B cell (primary cell): ENCODE measurements at places on chromosomes 11 and 22. TPM values are rescaled to one million over a fixed set of nuclear protein-coding genes. Genes with fewer than 3 reads are reported as not detected.

The ADAMTS8 gene
- not detected in 2 replicates for total RNA-seq

The OR52A1 gene
- total RNA-seq: not detected in 2 replicates

The CNIH2 gene
- 1.5 and 2.0 TPM in 2 replicates for total RNA-seq

The ZP1 gene
- total RNA-seq: not detected in 2 replicates

The SUSD2 gene
- 0.30 and 0.44 TPM in 2 replicates for total RNA-seq

The RFPL1 gene
- total RNA-seq: not detected in 2 replicates

The LRRC32 gene
- total RNA-seq: 1.0 and 1.4 TPM in 2 replicates

The PANX3 gene
- total RNA-seq: not detected in 2 replicates

- DNase-seq: no peak
- no peak overlapping the region for H3K27ac ChIP-seq
- no peak overlapping the region for H3K4me3 ChIP-seq
These were observed 73.5 kb downstream of the SC5D start for GRCh38 chr11:121366038-121366437.

DNA sequence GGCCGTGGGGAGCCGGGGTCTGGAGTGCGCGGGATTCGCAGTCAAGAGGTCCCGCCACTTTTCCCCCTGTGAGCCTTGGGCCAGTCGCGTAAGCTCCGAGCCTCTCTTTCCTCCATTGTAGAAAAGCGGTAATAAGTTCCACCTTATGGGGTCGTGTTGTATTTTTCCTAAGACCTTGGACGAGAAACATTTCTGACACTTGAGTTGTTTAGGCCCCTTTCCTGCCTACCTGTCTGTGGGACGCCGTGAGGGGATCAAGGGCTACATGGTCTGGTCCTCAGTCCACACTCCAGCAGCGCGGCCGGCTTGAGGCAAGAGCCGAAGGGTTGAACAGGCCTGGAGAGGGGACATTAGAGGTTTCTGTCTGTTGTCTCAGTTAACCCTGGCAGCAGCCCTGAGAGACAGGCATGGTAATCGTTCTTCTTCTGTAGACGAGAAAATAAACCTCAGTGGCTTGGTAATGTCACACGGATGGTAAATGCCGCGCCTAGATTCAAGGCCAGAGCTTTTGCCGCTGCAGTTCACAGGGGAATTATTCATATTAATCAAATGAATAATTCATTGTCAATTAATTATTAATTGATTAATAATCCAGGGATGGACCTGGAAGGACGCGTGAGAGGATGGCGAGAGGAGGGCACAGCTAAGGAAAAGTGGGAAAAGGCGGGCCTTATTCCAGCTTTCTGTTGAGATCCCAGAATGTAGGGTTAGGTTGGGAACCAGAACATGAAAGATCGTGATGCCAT lies 545 bp downstream of the FEN1 start:
- no peak for DNase-seq
- H3K27ac ChIP-seq: peak overlapping the region; percentile 92
- H3K4me1 ChIP-seq: peaks cover 23% of the 10 kb centered on the region
- H3K4me3 ChIP-seq: peak overlapping the region; percentile 94
- H3K27me3 ChIP-seq: no peaks in the 10 kb centered on the region
- peaks cover 28% of the 10 kb centered on the region for H3K36me3 ChIP-seq

DNA sequence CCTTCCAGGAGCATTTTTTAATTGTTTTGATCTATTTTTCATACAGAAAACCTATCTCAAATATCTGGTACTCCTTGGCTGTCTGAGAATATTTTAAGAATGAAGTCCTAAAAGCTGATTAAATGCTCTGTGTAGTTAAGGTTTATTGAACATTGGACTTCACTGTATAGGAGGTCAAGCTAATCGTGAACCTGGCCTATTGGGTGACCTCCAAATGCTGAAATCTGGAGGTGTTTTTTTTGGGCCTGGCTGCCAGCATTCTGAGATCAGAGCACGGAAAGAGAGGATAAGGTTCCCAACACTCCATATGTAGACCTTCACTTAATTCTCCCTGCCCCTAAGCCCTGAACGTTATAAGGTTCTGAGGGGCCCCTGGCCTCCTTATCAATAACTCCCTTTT lies 8.3 kb downstream of the IL17RA start:
- no peak overlapping the region for H3K4me3 ChIP-seq
- H3K36me3 ChIP-seq: no peaks in the 10 kb centered on the region
- H3K27me3 ChIP-seq: no peaks in the 10 kb centered on the region
- peaks cover 17% of the 10 kb centered on the region for H3K4me1 ChIP-seq

DNA sequence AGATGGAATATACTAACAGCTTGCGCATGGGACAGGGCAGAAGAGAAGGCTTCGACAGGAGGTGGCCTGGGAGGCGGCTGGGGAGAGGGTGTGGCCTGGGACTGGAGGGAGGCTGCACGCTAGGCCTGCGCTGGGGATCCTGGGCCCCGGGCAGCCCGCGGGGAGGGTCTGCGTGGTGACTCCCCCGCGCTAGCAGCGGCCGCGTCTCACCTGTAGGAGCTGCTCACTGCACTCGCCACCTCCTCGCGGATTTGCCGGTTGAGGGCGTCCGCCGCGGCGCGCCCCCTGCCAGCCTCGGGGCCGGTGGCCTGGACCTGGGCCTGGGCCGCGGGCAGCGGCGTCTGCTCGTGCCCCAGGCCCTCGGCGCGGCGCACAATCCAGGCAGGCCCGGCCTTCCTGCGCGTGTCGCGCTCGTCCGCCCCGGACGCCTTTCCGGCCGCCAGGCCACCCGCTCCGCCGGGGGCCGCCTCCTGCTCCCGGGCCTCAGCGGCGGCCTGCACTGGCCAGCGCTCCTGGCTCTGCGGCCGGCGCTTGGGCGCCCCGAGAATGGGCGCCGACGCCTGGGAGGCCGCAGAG lies 1.5 kb downstream of the MAP6 start:
- H3K27ac ChIP-seq: no peak overlapping the region
- H3K4me3 ChIP-seq: no peak overlapping the region
- DNase-seq: peak; percentile 47
- peaks cover 16% of the 10 kb centered on the region for H3K4me1 ChIP-seq
- no peaks in the 10 kb centered on the region for H3K27me3 ChIP-seq

DNA sequence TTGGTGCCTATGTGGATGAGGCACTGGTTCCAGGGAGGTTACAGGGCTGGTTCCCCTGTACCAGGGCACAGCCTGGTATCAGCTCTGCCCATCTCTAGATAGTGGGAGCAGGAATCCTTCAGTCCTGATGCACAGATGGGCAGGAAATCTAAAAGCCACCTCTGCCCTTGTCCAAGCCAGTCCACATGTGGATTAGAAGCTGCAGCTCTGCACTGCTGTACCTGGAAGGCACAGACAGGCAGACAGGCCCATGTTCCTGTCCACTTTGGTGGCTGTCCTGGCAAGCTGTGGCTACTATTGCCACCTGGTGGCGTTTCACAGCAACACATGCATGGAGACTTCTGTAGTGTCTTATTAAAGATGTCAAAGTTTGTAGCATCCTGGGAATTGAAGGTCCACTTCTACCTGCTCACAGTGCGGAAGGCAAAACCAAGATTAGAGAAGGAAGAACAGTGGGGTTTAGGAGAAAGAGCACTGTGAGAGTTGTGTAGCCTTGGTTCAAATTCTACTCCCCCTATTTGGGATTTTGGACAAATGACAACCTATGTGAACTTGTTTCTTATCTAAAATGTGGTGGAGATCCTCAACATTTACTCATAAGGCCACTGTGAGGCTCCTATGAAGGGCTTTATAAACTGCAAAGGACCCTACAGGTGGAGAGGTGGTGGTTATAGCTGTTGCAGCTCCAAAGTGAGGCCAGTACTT lies 30.1 kb downstream of the NAV2 start:
- DNase-seq: peak; percentile 54
- no peaks in the 10 kb centered on the region for H3K4me1 ChIP-seq
- H3K27ac ChIP-seq: no peak overlapping the region
- H3K4me3 ChIP-seq: no peak overlapping the region
- no peaks in the 10 kb centered on the region for H3K36me3 ChIP-seq

GRCh38 chr11:110098645-110099044 lies 5.5 kb downstream of the ZC3H12C start:
- H3K4me1 ChIP-seq: peaks cover 5% of the 10 kb centered on the region
- H3K36me3 ChIP-seq: no peaks in the 10 kb centered on the region
- peaks cover 37% of the 10 kb centered on the region for H3K27me3 ChIP-seq

DNA sequence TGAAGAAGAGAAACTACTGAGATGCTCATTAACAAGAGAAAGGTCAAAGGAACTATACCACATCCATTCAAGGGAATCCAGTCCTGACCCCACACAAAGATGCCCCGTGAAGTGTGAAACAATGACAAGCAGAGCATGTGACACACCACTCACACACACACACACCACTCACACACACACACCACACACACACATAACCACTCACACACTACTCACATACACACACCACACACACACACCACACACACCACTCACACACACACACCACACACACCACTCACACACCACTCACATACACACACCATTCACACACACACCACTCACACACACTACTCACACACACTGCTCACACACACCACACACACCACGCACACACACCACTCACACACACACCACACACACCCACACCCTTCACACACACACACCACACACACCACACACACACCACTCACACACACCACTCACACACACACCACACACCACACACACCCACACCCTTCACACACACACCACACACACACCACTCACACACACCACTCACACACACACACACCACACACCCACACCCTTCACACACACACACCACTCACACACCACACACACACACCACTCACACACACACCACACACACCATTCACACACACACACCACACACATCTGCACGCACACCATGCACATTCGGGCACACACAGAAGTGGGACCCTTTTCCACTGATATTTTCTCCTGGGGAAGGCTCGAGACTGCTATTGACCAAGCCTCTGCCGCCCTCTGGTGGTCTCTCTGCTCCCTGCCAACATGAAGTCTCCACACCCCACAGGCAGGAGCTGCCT lies 32.0 kb upstream of the COMT start:
- DNase-seq: peak; percentile 83
- H3K36me3 ChIP-seq: peaks cover 1% of the 10 kb centered on the region
- no peak overlapping the region for H3K27ac ChIP-seq
- no peaks in the 10 kb centered on the region for H3K4me1 ChIP-seq
- no peaks in the 10 kb centered on the region for H3K27me3 ChIP-seq

DNA sequence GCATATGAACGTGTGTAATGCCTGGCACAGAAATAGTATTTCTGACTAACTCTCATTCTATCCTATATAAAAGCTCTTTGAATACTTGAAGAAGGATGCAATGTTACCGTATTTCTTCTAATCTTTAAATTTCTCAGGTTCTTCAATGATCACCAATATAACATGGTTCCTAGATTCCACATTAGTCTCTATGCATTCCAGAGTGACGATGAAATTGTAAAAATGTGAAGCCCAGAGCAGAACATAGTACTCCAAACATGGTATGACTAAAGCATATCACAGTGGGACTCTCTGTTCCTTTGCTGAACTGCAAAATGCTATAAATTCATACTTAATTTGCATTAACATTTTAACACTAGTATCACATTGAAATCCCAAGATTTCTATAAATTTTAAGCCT lies 877.6 kb upstream of the CHORDC1 start:
- H3K36me3 ChIP-seq: no peaks in the 10 kb centered on the region
- DNase-seq: no peak
- H3K4me3 ChIP-seq: no peak overlapping the region
- H3K27ac ChIP-seq: no peak overlapping the region

- H3K27ac ChIP-seq: no peak overlapping the region
- DNase-seq: peak; percentile 67
- H3K4me3 ChIP-seq: no peak overlapping the region
- H3K4me1 ChIP-seq: peaks cover 50% of the 10 kb centered on the region
These were observed 945 bp downstream of the ROBO3 start for GRCh38 chr11:124865902-124866851.

DNA sequence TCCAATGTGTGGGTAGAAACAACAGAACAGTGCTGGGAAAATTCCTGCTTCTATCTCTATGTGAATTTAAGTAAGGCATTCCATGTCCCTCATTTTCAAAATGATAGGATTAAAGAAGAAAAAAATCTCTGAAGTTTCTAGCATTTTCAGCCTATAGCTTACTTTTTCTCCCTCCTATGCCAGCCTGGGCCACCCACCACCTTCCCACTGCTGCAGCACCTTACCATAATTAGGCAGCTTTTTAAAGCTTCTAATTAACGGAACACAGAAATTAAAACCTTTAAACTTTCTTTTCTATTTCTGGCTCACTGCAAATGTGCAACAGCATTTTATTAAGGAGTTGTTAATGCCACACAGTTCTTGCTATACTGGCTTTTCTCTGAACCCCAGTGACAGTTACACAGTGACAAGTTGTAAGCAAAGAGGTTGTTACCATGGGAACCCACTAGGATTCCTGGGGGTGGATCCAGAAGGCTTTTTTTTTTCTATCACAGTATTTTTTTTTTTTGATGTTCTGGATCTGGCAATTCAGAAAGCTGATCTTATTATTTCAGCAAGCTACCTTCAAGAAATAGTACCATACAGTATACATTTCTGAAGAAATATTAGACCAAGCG lies 20.2 kb downstream of the CELF1 start:
- peaks cover 19% of the 10 kb centered on the region for H3K4me1 ChIP-seq
- H3K36me3 ChIP-seq: peaks cover 21% of the 10 kb centered on the region
- H3K27ac ChIP-seq: no peak overlapping the region
- no peak for DNase-seq
- H3K4me3 ChIP-seq: no peak overlapping the region

GRCh38 chr22:20256551-20257211 lies 11.4 kb downstream of the RTN4R start:
- H3K27me3 ChIP-seq: no peaks in the 10 kb centered on the region
- H3K4me1 ChIP-seq: no peaks in the 10 kb centered on the region
- H3K4me3 ChIP-seq: no peak overlapping the region
- H3K36me3 ChIP-seq: no peaks in the 10 kb centered on the region

GRCh38 chr11:106999196-106999595 lies 19.1 kb downstream of the GUCY1A2 start:
- DNase-seq: no peak
- no peak overlapping the region for H3K4me3 ChIP-seq
- H3K36me3 ChIP-seq: no peaks in the 10 kb centered on the region
- H3K4me1 ChIP-seq: no peaks in the 10 kb centered on the region
- H3K27ac ChIP-seq: no peak overlapping the region
- H3K27me3 ChIP-seq: no peaks in the 10 kb centered on the region

DNA sequence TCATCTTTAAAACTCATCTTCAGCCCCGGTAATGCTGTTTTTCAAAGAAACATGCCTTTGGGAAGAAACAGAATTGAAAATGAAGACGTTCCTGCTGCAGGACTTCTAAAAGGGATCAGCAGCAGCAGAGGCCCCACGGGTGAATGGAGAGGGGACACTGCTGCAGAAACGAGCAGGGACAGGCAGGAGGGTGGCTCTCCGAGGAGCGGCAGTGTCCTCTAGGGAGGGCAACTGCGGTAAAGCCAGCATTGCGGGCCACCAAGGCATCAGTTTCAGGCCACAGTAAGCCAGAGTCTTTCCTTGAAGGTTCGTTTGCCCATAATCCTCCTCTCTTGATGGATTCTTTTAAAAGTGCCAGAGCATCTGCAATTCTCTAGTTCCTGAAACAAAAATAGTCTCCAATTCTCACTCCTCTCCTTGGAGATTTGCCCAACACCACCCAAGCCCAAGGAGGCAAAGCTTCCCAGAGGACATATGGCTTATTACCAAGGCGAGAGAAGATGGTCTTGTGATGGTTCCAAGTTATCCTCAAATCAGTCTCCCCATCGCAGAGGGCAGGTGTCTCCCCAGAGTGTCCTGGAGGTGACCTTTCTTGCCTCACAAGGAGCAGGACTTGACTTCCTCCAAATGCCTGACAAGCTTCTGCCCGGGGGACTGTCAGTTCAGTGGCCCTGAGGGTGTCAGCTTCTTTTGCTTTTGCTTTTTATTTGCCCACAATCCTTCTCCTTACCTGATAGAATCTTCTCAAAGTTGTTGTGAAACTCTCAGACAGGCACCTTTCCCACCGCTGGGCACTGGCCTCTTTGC lies 341.1 kb upstream of the B3GAT1 start:
- no peak overlapping the region for H3K27ac ChIP-seq
- H3K36me3 ChIP-seq: no peaks in the 10 kb centered on the region
- H3K27me3 ChIP-seq: no peaks in the 10 kb centered on the region
- no peaks in the 10 kb centered on the region for H3K4me1 ChIP-seq

- H3K4me1 ChIP-seq: peaks cover 17% of the 10 kb centered on the region
- peak overlapping the region; percentile 72 for H3K27ac ChIP-seq
- no peaks in the 10 kb centered on the region for H3K27me3 ChIP-seq
- peak; percentile 86 for DNase-seq
These were observed 20.8 kb upstream of the IL18BP start for GRCh38 chr11:71977743-71978418.
